ENCODE measurements at places on chromosomes 2 and 18. TPM values are rescaled to one million over a fixed set of nuclear protein-coding genes. Genes with fewer than 3 reads are reported as not detected.

DNA sequence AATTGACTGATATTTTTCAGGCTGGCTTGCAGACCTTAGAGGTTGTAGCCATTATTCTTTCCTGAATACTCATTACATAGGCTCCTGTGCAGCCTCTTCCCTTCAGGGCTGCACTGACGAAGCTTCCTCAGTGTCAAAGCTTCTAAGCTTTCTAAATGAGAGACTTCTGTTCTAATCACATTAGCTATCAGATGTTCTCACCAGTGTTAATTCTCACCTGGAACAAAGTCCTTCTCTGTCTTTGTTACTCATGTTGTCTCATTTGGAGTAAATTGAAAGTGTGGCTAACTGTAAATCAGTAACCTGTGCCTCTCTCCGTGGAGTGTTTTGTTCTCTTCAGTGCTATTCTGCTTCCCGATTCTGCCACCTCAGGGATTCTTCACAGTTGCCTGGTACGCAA, 76.9 kb downstream of the MC4R start:
- no peak for DNase-seq

DNA sequence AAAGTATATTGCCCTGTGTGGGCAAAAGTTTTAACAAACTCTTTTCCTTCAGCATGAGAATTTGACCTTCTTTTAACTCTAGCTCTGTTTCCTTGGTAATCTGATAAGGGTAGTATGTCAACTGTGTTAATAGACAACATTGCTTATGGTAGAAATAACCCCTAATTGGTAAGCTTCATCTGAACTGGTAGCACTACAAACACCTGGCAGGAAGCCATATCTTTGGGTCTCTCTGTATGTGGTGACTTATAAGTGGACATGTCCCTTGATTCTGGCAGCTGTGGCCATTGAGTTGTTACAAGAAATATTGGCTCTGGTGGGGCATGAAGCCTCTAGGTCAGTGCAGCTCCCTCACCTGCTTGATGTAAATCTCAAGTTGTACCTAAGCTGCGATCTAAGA, 46.9 kb downstream of the MBD5 start:
- no peak for DNase-seq

DNA sequence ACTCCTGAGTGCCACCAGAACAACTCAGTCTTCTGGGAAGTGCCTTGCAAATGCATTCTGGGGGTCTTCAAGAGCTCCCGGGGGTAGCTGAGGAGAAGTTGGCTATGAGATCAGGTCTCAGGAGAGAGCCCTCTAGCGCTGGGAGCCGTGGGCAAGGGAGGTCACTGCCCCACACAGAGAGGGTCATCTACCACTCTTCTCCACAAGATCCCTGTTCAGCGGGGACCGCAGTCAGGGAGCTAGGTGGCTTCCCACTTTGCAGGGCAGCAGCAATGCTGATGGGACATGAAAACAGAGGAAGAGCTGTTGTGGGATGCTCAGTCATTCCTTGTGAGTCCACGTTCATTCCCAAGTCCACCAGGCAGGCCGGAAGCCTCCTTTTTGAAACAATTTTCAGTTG, 66.6 kb downstream of the ACKR3 start:
- no peak for DNase-seq

DNA sequence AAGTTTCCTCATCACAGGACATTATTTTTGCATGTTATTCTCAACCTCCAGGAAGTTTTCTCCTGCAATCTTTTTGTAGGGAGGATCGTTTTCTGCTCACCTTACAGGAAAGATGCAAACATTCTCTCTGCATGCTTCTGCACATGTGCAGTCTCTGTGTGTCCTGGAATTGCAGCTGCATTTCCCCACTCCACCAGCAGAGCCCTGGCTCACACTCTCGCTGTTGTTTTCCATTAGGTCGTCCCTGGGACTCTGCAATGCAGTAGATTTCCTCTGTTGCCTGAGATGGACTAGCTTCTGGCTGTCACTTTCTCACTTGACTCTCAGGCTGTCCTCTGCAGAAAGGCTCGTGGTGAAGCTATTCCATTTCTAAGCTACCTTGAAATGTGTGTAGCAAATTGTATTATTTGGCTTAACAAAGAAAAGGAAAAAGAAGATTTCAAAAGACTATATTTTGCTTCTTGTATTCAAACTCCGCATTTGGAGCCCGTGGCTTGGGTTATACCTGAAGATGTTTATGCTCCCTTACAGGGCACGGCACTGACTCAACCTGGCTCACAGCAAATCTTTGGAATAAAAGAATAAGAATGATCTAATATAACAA, 346.7 kb downstream of the RAD51AP2 start:
- DNase-seq: no peak

DNA sequence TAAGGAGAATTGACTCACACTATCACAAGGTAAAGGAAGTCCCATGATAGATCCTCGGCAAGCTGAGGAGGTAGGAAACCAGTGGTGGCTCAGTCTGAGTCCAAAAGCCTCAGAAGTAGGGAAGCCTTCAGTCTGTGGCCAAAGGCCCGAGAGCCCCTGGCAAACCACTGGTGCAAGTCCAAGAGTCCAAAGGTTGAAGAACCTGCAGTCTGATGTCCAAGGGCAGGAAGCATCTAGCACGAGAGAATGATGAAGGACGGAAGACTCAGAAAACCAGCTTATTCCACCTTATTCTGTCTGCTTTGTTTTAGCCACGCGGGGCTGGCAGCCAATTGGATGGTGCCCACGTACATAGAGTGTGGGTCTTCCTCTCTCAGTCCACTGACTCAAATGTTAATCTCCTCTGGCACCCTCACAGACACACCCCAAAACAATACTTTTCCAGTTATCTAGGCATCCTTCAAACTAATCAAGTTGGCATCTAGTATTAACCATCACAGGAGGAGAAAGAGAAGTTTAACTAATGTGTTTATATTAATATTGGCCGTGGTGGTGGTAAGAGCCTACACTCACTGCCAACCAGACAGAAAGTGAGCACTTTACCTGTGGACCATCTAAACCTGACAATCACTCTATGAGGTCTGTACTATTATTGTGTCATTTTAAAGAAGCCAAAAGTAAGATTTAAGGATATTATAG, 8.1 kb upstream of the TRIB2 start:
- no peak for DNase-seq

DNA sequence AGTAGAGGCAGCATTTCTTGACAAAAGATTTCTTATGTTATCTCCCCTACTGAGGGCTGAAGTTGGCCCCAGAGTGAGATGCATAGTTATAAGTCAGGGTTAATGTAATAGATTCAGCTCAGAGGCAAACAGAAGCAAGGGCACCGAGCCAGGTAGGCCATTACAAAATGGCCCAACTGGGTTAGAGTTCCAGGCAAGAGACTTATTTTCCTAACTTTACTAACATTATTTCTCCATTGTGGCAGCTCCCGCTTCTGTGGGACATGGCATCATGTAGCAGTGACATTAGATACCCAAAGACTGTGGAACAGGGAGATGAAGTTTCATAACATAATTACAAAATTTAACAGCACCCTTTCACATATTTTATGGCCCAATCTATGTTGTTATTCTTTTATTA, 27.1 kb downstream of the TSPYL6 start:
- no peak for DNase-seq

DNA sequence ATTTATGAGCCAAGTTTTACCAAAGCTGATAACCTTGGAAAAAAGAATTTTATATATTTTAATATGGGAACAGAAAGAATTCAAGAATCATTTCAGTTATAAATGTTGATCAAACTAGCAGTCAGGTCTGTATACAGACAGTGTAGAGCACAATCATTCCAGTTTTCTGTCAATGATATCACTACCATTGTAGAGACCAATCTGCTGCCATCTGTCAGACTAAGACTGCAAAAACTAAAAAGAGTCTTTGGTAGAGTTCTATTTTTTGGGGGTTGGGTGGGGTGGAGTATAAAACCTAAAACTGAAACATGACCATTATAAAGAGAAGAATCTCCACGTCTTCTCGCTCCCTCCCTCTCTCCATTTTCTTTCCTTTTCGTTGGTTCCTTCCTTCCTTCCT, 204.7 kb upstream of the UBE2E3 start:
- DNase-seq: no peak

DNA sequence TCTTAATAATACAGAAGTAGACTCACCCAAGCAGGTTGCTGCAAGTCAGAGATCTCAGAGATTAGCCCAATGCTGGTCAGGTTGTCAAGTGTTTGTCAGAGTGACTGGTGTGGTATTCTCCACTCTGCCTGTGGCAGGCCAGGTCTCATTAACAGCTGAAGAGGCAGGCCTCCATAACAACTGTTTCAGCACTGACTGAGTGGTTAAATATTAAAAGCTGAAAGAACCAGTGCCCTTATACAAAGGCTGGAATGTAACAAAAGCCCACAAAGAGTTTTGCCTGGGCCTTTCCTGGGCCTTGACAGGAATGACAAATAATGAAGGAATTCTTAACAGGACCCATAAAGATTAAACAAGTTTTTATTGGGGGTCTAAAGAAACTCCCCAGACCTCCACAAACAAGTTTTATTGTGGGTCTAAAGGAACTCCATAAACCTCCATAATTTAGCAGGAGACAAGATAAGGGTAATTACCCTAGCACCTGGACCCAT, 26.8 kb downstream of the SULT1C2 start:
- DNase-seq: no peak

DNA sequence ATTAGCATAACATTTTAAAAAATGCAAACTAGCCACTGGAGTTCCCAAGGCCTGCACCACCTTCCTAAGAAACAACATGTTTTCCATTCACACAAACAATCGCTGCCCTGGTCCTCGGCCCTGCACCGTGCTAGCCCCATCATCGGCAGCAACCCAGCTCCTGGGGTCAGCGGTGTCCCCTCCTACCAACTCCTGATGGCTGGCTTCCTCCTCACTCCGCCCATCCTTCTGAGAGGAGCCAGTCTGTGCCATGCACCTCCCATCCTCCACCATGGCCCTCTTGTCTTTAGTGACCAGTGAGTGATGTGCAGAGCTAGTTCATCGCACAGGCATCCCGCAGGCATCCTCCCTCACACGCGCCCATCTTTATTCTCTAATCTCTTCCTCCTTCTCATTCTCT, 81.9 kb downstream of the LONRF2 start:
- DNase-seq: no peak

DNA sequence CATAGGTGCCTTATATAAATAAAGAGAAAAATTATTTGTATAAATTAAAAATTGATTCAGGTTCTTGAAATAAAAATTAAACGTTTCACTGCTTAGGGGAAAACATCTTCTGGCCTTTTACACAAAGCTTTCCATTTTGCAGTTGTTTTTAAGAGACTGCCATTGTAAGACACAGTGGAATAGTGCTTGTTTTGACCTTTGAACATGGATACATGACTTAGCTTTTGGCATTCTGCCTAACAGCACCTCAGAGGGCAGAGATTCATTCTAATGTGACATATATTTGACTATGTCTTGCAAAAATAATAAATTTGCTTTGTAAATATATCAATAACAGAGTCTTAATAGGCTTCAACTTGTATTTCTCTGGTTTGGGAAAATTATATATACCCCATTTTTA, 142.1 kb downstream of the SLC4A10 start:
- DNase-seq: no peak

DNA sequence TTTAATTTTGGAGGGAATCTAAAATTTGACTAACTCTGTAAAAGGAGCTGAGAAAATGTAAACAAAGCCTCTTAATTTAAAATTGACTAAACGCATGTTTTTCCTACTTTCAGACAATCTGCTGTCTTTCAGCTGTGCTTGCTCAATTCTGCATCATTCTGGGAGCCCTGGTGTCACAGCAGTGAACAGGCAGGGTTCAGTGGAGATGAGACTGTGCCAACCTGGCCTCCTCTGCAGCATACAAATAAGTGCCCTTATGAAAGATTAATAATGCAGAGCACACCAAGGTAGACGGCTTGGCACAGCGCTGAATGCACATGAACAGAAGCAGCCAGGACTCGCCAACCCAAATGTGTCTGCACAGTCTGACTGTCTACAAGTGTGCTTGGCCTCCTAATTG, 222.0 kb upstream of the CHAC2 start:
- DNase-seq: no peak

The UGT1A8 gene
- total RNA-seq: not detected

The SERPINB10 gene
- total RNA-seq: 0.27 TPM

The PECR gene
- total RNA-seq: 6.9 TPM

The ASPRV1 gene
- total RNA-seq: 0.74 TPM

Data from activated T-cell treated with anti-CD3 and anti-CD28 coated beads, Interleukin-2, amount 50 U/mL, for 4 hours (primary cell).